ENCODE measurements at places on chromosomes 13 and 19.

- DNase-seq: no peak
Observed at GRCh38 chr13:73828811-73829210, 305.4 kb downstream of the KLF12 start.

DNA sequence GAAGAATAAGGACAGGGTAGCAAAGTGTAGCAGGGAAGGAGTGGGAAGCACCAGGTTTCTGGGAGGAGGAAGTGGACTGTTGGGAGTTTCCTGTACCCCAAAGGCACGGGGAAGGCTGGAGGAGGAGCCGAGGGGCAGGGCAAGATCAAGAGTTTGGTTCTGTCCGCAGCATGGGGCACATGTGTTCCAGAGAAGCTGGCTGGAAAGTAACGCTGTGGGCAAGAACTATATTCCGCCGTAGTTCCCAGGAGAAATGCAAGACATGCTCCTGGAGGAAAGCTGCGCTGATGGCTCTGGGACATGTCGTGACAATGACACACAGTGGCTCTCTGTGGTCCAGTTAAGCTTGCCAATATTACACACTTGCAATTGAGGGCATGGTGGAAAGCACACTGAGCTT, 51.7 kb upstream of the KPNA3 start:
- DNase-seq: no peak

GRCh38 chr19:2059422-2060201, 8.6 kb upstream of the MKNK2 start:
- no peak for DNase-seq

GRCh38 chr13:49652355-49653305, 24.3 kb downstream of the ARL11 start:
- DNase-seq: no peak

- DNase-seq: no peak
Observed at GRCh38 chr13:32905864-32906180, 110.4 kb upstream of the KL start.

GRCh38 chr19:40622773-40623075, 21.6 kb downstream of the LTBP4 start:
- no peak for DNase-seq

GRCh38 chr19:31501427-31502195, 152.4 kb upstream of the TSHZ3 start:
- DNase-seq: no peak

DNA sequence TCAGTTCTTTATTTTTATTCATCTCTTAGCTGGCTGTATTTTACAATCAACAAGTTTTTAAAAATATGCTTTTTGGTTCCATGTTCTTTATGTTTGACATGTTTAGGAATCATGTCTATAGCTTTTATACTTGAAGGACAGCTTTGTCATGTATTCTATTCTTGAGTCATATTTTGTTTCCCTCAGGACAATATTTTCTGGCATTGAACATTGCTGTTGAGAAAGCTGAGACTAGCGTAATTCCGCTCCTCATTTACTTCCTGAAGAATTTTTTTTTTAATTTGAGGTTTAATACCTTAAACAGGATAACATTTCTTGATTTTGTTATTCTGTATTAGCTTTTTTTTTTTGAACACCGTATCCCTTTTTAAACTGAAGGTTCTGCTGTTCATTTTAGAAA, 53.2 kb downstream of the RB1 start:
- DNase-seq: no peak
